ENCODE measurements at places on chromosomes 3 and 15.

GRCh38 chr3:8872261-8872660, 91.0 kb downstream of the RAD18 start:
- DNase-seq, result no peak

DNA sequence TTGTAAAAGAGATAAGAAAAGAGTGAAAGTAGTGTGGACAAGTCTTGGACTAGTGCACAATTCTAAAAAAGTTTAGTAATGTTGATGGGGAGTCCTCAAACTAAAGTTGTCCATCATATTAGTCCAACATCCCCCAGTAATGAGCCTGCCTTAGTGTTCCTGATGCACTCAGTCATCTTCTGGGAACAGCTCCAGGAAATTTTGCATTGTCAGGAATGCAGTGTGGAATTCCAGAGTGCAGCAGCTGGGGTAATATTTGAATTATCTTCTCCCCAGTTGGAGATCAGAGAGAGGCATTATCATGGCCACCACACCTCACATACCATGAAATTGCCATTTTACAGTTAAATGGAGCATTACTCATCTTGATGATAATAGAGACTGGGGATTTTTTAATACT, 528.8 kb upstream of the NAALADL2 start:
- no peak for DNase-seq

- DNase-seq, result no peak
These were observed 6.9 kb downstream of the TNIK start for GRCh38 chr3:171453180-171453886.

DNA sequence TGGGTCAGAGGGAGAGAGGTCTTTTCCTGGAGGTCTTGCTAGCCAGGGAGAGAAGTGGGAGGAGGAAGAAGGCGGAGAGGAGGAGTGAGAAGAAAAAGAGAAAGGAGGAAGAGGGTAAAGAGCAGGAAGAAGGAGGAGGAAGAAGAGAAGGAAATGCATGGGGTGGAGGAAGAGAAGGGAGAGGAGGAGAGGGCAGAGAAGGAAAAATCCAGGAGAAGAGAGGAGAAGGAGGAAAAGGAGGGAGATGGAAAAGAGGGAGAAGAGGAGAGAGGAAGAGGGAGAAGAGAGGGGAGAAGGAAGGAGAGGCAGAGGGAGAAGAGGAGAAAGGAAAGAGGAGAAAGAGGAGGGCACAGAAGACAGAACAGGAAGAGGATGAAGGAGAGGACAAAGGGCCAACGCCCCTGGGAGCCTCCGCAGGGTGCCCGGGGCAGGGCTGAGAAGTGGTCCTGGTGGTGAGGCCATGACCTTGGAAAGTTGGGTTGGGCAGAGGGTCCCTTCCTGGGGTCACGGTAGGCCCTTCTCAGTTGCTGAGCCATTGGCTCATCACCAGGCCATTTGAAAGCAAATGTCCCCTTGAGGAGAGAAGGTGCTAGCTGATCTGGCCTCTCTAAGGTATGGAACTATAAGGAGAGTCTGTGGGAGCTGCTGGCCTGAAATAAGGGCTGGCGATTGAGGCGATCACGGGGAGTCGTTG, 1.2 kb upstream of the SEMA3F start:
- no peak for DNase-seq

- DNase-seq, result no peak
These were observed 202.2 kb downstream of the OPA1 start for GRCh38 chr3:193795062-193795690.

GRCh38 chr3:16484216-16484615, 29.3 kb downstream of the RFTN1 start:
- DNase-seq, result no peak

- DNase-seq, result no peak
These were observed 186.7 kb downstream of the NSUN3 start for GRCh38 chr3:94249491-94250079.

DNA sequence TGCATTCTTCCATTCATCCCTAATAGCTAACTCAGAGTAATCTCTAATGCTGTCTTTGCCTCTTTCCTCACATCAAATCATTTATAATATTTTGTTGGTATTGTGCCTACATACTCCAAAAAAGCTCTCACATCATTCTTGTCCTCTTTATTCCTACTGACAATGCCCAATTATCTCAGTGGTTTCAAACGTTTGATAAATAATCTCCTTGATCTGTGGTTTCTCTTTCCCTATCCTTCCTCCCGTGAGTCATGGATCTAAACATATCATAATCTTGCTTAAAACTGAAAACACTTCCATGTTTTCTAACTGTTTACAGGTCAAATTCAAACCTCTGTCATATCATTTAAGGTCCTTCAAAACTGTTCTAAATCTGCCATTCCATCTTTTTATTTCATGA, 115.1 kb downstream of the CNTN6 start:
- DNase-seq, result no peak

GRCh38 chr3:151232991-151233390, 30.0 kb upstream of the GPR171 start:
- DNase-seq, result no peak

GRCh38 chr15:76898102-76898501, 7.0 kb downstream of the SCAPER start:
- peak; percentile 16 for DNase-seq

DNA sequence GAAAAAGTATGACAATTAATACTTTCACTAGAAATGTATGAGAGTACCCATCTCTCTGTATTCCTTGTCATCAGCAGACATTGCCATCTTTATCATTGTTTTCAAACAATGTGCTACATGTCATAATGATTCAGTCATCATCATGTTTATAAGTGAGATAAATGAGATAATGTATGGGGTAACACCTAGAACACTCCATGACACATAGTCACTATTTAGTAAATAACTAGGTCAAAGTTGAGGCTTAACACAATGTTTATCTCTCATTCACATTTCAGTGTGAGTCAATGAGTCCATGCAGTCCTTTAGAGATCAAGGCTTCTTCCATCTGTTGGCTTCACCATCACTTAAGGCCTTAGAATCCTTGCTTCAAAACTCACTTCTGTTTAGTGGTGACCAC, 70.0 kb downstream of the NLGN1 start:
- DNase-seq, result no peak

DNA sequence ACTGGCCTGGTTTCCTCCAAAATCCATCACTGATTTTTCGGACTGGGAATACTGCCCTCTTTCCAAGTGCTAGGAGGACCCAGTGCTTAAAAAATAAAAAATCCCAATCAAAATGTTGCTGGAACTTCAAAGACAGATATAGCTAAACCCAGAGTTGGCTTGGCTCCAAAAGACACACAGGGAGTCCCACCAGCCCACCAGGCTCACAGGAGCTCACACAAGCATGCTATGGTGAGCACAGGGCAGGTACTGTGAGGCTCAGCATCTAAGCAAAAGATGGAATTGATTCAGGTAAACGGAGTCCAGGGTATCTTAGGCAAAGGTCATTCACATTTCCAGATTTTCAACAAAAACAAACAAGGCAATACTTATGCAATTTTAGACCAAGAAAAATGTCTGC, 3.7 kb downstream of the TRANK1 start:
- no peak for DNase-seq

- DNase-seq, result no peak
These were observed 12.2 kb upstream of the PSTPIP1 start for GRCh38 chr15:76982756-76983155.

DNA sequence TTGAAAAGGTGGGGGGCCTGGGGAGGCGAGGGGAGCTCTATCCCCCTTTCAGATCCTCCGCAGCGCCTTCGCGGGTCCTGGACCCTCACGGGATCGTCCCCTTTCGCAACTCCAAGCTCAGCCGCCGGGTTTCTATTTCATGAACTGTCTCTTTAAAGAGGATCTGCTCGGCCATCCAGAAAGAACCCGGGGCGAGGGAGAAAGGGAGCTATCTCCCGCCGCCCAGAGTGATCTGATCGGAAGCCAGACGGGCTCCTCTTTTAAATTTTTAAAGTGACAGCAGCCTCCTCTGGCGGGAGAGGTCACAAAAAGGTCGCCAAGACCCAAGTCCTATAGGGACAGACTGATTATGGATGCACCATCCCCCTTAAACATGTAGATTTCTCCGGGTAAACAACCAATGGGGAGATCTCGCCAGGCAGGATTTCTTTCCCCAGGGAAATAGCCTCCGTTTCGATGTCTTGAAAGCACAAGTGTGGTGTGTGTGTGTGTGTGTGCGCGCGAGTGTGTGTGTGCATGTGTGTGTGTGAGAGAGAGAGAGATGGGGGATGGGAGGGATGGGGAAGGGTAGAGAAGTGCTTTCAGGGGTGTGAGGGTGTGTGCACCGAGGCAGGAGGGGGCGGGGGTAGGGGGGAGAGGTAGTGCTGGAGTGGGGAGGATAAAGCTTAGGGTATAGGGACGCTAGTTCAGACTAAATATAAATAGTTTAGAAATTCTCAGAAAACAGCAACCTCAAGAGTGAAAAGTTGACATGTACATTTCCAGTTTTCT, 516.1 kb downstream of the MECOM start:
- DNase-seq, result no peak

GRCh38 chr3:55658690-55659562, 171.8 kb upstream of the WNT5A start:
- no peak for DNase-seq

- no peak for DNase-seq
These were observed 191.1 kb downstream of the PDZRN3 start for GRCh38 chr3:73433687-73434086.

DNA sequence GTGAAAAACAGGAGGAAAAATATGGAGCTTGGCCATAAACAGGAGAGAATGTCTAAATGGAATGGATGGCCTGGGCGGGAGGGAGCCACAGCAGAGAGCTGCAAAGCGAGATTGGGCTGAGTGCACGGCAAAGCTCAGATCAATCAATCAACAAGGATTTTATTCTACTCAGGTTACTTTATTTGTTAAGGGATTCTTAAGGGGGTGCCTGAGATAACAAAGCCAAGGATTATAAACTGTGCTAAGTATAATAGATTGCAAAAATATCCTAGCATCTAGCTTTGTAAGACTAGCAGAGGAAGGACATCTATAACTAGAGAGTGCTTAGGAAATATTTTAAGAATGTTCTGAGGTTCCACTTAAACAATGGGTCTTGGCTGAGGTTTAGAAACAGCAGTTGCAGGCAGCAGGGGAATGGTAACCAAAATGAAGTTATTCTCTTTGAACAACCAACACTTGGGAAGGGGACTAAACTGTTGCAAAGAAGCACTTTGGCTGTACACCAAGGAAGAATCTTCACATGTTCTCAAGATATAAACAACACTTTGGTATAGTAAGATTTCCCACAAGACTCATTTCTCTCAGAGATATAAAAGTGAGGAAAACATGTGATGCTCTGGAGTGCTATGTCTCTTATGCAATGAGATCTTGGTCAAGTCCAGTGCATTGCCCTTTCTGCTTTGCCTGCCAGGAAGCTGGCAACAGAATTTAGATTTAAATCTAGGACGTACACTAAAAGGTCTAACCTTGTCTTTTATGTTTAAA, 35.5 kb downstream of the TMEM212 start:
- DNase-seq, result no peak

DNA sequence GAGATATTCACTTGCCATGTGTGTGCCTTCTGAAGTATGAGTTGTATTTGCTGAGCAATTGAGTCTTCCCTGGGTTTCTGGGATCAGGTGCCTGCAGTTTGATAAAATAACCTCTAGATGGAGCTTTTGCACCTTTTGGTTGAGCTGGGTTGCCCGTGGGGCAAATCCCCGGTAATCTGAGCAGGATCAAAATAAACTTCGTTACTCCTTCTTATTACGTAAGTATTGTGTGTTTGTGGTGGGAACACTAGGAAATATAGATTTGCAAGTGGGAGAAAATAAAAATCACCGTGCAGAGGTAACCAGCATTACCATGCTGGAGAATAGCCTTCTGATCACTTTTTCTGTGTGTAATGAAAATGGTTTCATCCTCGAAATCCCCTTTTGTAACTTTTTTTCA, 277.4 kb upstream of the NR2E3 start:
- DNase-seq, result no peak

DNA sequence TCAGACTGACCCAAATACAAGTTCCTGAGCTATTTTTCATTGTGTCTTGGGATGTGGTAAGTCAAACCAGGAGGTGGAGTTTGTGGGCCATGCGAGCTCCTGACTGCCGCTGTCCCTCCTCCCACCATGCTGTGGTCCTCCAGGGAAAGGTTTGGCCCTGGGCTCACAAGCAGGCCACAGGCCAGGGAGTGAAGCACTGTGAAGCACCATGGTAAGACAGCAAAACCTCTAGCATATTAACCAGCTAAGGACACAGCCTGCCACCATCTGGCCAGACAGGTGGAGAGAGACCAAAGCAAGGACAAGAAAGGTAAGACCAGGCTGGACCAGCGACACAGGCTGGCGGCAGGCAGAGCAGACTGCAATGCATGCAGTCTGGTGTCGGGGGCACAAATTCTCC, 15.3 kb downstream of the RAB43 start:
- DNase-seq, result no peak

GRCh38 chr3:46462111-46462510, 2.6 kb downstream of the LTF start:
- no peak for DNase-seq

GRCh38 chr3:155664925-155665695, 79.8 kb downstream of the PLCH1 start:
- peak; percentile 56 for DNase-seq

DNA sequence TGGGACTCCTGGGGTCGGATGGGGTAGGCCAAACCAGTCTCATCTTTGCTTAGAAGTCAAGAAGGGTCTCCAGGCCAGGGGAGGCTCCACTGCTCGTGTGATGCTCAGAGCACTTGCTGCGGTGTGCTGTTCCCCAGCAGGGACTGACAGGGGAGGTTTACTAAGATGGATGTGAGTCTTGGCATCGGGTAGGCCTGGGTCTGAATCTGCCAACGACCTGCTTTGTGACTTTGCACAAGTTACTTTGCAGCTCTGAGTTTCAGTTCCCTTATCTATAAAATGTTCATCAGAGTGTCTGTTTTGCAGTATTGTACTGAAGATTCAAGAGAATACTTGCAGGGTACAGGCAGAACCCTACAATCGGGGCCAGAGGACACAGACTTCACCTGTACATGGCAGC, 17.3 kb upstream of the CDCP1 start:
- DNase-seq, result no peak

DNA sequence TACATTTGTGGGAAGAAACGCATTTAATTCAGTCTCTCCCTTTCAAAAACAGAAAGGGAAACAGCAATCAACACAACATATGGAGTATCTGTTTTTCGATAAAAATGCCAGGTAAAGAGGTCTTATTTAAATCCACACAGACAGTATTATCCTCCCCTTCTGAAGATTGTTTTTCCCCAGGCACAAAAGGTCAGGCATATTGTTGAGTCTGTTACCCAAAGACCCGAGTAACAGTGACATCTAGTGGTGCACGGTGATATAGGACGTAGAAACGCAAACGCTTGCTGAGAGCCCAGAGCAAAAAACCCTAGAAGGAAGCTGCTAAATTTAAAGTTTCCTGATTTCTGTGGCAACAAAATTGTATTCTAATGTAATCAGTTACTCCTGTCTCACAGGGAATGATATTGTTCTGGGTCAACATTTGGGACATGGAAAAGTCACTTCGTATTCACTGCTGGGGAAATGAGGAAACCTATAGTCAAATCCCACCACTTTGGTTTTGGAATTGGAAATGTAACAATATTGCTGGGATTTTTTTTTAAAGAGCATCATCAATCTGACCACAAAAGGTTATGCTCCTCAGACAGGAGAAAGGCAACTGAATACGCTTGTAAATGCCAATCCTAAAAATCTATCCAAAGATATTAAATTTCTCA, 312.7 kb upstream of the CCDC54 start:
- no peak for DNase-seq
